ENCODE measurements at places on chromosomes 2 and 18.
A peak's percentile ranks its signal among the peaks of the same experiment; 100 is the strongest.

DNA sequence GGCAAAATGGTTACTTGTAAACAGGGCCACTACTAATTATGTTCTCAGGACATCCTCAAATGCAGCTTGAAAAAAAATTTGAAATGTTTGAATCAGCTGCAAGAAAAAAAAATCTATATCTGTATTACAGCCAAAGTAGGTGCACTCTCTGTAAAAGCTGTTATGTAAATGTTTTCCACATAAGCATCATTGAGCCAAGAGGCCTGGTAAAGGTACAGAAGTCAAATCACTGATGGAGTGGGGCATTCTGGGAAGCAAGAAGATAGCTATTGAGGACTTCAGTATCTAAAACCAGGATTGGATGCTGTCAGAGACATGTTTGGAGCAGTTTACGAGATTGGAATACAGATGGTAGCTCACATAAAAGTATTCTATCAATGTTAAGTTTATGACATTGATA, 80.3 kb downstream of the MAPRE2 start:
- H3K27ac ChIP-seq: no peak overlapping the region
- peaks cover 7% of the 10 kb centered on the region for H3K36me3 ChIP-seq
- H3K4me1 ChIP-seq: peaks cover 22% of the 10 kb centered on the region
- no peak for DNase-seq
- no peak overlapping the region for H3K4me3 ChIP-seq

- H3K4me1 ChIP-seq: peaks cover 2% of the 10 kb centered on the region
- peaks cover 7% of the 10 kb centered on the region for H3K27me3 ChIP-seq
- H3K4me3 ChIP-seq: no peak overlapping the region
- DNase-seq: no peak
- H3K36me3 ChIP-seq: no peaks in the 10 kb centered on the region
These were observed 70.0 kb downstream of the VSNL1 start for GRCh38 chr2:17610521-17610920.

DNA sequence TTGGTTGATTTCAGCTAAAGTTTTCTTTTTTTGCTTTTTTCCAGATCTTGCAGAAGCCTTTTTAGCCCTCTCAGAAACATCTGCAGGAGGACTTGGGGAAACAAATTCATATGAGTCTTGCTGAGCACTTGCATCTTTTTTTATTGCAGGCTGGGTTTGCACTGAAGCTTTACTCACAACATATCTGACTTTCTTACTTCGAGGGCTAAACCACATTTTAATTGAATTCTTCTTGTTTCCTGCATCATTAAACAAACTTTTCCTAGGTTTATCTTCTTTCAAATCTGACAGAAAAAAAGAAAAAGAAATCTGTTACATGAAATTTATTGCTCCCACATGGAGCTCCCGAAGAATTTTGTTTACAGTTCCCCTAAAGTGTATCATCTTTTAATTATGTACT, 28.3 kb downstream of the BARD1 start:
- H3K27me3 ChIP-seq: no peaks in the 10 kb centered on the region
- DNase-seq: no peak
- no peaks in the 10 kb centered on the region for H3K4me1 ChIP-seq
- no peak overlapping the region for H3K4me3 ChIP-seq

GRCh38 chr2:216792222-216793021, 67.4 kb downstream of the TNP1 start:
- H3K36me3 ChIP-seq: no peaks in the 10 kb centered on the region
- no peak overlapping the region for H3K4me3 ChIP-seq
- no peaks in the 10 kb centered on the region for H3K27me3 ChIP-seq
- no peaks in the 10 kb centered on the region for H3K4me1 ChIP-seq

DNA sequence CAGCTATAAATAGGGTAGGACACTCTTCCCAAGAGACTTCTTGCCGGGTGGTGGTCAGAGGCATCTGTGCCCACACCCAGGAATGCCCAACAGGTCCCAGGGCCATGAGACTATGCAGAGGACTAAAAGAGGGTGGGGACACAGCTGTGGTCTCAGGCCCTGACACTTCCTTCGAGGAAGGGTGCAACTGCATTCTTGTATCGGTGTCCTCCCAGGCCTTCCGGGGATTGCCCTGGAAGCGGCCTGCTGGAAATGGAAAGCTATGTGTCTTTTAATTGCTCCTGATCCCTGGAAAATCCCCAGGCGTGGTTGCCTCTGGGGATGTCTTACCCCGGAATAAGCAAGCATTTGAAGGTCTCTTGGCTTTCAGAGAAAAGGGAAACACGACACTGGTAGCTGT, 176.7 kb downstream of the SOX11 start:
- H3K4me3 ChIP-seq: no peak overlapping the region
- H3K4me1 ChIP-seq: no peaks in the 10 kb centered on the region
- no peak for DNase-seq
- no peaks in the 10 kb centered on the region for H3K27me3 ChIP-seq

- no peaks in the 10 kb centered on the region for H3K4me1 ChIP-seq
- no peaks in the 10 kb centered on the region for H3K36me3 ChIP-seq
- no peaks in the 10 kb centered on the region for H3K27me3 ChIP-seq
- H3K4me3 ChIP-seq: no peak overlapping the region
- DNase-seq: no peak
These were observed 302.1 kb downstream of the ARHGAP15 start for GRCh38 chr2:143431316-143431715.

DNA sequence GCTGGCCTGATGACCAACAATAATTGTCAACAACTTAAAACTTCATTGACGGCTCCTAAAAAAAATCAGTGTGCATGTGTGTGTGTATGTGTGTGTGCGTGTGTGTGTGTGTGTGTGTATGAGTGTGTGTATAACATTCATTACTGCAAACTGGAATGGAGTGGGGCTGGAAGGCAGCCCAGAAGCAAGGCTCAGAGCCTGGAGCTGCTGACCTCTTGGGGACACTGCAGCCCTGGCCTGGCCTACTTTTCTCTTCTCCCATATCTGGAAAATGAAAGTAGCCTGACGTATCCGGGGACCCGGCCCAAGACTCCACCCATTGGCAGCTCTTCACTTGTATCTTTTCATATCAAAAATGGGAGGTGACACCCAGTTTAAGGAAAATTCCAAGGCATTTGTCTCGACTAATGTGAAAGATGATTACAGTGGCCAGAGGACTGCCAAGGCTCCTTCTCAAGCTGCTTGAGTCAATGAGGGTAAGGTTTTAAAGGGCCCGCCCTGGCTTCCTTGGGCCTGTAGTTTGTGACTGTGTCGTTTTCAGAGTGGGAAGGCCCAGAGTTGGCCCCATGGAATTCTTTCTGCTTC, 72.4 kb upstream of the IL1R1 start:
- H3K27ac ChIP-seq: no peak overlapping the region
- no peak for DNase-seq
- H3K4me1 ChIP-seq: peaks cover 9% of the 10 kb centered on the region
- no peak overlapping the region for H3K4me3 ChIP-seq
- H3K36me3 ChIP-seq: no peaks in the 10 kb centered on the region

GRCh38 chr18:59528866-59529265, 168.4 kb downstream of the CCBE1 start:
- no peaks in the 10 kb centered on the region for H3K36me3 ChIP-seq
- H3K27me3 ChIP-seq: no peaks in the 10 kb centered on the region
- no peak for DNase-seq
- no peaks in the 10 kb centered on the region for H3K4me1 ChIP-seq
- no peak overlapping the region for H3K4me3 ChIP-seq

DNA sequence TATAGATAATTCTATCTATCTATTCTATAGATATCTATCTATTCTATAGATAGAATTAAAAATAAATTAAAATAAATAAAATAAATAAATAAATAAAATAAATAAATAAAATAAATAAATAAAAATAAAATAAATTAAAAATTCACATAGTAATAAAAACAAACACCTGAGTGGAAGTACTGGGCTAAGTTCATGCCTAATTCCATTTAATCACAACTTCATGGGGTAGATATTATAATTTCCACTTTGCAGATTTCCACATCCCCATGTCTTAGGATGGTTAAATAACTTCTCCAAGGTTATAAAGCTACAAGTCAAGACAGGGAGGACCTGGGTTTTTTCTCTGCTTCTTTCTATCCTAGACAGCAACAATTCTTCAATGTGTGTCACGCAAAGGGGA, 261.4 kb upstream of the MEX3C start:
- no peaks in the 10 kb centered on the region for H3K36me3 ChIP-seq
- H3K4me3 ChIP-seq: no peak overlapping the region
- H3K27ac ChIP-seq: no peak overlapping the region

- H3K4me3 ChIP-seq: no peak overlapping the region
- H3K36me3 ChIP-seq: no peaks in the 10 kb centered on the region
- peaks cover 2% of the 10 kb centered on the region for H3K27me3 ChIP-seq
- DNase-seq: no peak
- peak overlapping the region; percentile 90 for H3K27ac ChIP-seq
- H3K4me1 ChIP-seq: no peaks in the 10 kb centered on the region
These were observed 29.2 kb upstream of the PPP4R1 start for GRCh38 chr18:9643549-9643948.

- H3K36me3 ChIP-seq: peaks cover 19% of the 10 kb centered on the region
- no peaks in the 10 kb centered on the region for H3K27me3 ChIP-seq
- no peak overlapping the region for H3K4me3 ChIP-seq
- no peak for DNase-seq
These were observed 15.2 kb downstream of the LANCL1 start for GRCh38 chr2:210461401-210461800.

GRCh38 chr18:48422947-48423378, 13.8 kb upstream of the ZBTB7C start:
- H3K4me3 ChIP-seq: no peak overlapping the region
- H3K36me3 ChIP-seq: no peaks in the 10 kb centered on the region
- peaks cover 6% of the 10 kb centered on the region for H3K4me1 ChIP-seq
- H3K27me3 ChIP-seq: peaks cover 2% of the 10 kb centered on the region

GRCh38 chr2:175619179-175620045, 382.7 kb downstream of the LNPK start:
- peaks cover 5% of the 10 kb centered on the region for H3K27me3 ChIP-seq
- no peaks in the 10 kb centered on the region for H3K4me1 ChIP-seq
- no peaks in the 10 kb centered on the region for H3K36me3 ChIP-seq
- no peak overlapping the region for H3K27ac ChIP-seq
- H3K4me3 ChIP-seq: no peak overlapping the region
- no peak for DNase-seq

GRCh38 chr2:33275689-33276444, 200.6 kb upstream of the RASGRP3 start:
- peak overlapping the region; percentile 38 for H3K4me3 ChIP-seq
- H3K27ac ChIP-seq: no peak overlapping the region
- peaks cover 48% of the 10 kb centered on the region for H3K36me3 ChIP-seq
- H3K4me1 ChIP-seq: no peaks in the 10 kb centered on the region

DNA sequence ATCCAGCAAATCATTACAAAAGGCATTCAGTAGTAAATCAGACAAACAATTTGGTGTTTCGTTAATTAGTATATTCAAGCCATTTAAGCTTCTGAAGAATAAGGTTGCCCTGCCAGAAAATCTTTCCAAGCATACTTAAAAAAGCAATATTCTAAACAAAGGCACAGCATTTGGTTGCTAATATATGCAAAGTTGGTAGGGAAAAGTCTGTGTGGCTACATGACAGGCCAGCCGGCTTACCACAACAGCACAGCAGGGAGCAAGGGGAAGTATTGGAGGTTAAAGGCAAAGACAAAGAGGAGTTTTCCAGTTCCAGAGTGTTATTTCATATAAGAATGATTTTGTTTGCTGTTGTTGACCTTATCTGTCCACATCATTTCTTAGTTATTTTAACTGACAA, 282.3 kb downstream of the MBD5 start:
- peaks cover 6% of the 10 kb centered on the region for H3K4me1 ChIP-seq
- no peaks in the 10 kb centered on the region for H3K36me3 ChIP-seq
- H3K27ac ChIP-seq: no peak overlapping the region
- H3K27me3 ChIP-seq: peaks cover 1% of the 10 kb centered on the region
- H3K4me3 ChIP-seq: no peak overlapping the region
- no peak for DNase-seq

DNA sequence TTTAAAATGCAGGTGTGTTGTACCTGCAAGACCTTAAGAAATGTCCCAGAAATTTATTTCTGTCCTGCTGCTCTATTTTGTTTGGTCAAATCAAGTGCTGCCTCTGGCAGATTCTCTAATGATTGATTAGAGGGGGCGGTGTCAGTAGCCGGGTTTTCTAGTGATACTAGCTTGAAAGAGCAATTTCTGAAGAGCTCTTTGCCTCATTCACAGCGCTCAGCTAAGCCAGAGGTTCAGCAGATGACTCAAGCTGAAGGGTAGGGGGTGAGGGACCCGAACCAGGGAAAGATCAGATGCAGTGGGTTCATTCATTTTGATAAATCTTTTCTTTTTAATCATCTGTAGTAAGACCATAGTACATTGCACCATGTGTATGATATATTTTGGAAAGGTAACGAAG, 15.0 kb downstream of the ZBTB7C start:
- peaks cover 5% of the 10 kb centered on the region for H3K27me3 ChIP-seq
- H3K36me3 ChIP-seq: no peaks in the 10 kb centered on the region
- no peak for DNase-seq
- H3K4me1 ChIP-seq: peaks cover 4% of the 10 kb centered on the region
- no peak overlapping the region for H3K27ac ChIP-seq

DNA sequence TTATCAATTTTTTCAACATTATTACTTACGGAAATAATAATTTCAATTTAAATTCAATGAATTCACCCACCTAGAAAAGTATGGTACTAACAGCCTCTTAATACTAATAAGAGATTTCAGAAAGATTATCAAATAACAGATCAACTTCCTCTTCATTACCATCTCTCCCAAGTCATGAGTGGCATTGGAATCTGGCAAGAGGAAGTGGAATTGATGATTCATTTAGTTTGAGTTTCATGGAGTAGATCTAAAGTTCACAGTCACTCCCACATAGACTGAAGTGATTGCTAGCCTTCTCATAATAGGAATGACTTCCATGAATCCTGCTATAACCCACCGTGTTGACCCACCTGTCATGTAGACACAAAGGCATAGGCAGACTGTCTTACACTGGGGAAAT, 77.7 kb upstream of the WDR75 start:
- H3K4me1 ChIP-seq: no peaks in the 10 kb centered on the region
- no peak for DNase-seq
- no peaks in the 10 kb centered on the region for H3K27me3 ChIP-seq
- H3K36me3 ChIP-seq: no peaks in the 10 kb centered on the region
- no peak overlapping the region for H3K4me3 ChIP-seq
- no peak overlapping the region for H3K27ac ChIP-seq

DNA sequence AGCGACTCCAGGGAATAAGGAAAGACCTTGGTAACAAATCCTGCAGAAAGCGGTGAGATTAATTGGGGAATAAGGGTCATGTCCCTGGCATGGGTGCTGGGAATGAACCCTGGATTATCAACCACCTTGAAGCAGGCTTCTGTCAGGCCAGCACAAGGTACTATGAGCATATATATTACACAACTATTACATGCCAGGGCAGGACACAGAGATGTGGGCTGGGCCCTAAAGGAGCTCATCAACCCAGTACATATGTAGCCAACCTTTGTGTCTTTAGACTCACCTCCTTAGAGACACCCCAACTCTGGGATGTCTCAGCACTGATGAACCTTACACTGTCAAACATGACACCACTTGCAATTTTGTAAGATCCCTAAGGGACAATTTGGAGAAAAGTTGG, 3.4 kb downstream of the SFXN5 start:
- H3K27ac ChIP-seq: no peak overlapping the region
- peaks cover 55% of the 10 kb centered on the region for H3K4me1 ChIP-seq
- peak overlapping the region; percentile 54 for H3K4me3 ChIP-seq
- peaks cover 12% of the 10 kb centered on the region for H3K36me3 ChIP-seq
- DNase-seq: no peak
- H3K27me3 ChIP-seq: peaks cover 22% of the 10 kb centered on the region

- no peak overlapping the region for H3K27ac ChIP-seq
- H3K27me3 ChIP-seq: peaks cover 2% of the 10 kb centered on the region
- no peaks in the 10 kb centered on the region for H3K36me3 ChIP-seq
- DNase-seq: no peak
- H3K4me3 ChIP-seq: no peak overlapping the region
- peaks cover 15% of the 10 kb centered on the region for H3K4me1 ChIP-seq
These were observed 252.5 kb downstream of the XIRP2 start for GRCh38 chr2:167140767-167141166.

- no peak for DNase-seq
- H3K4me1 ChIP-seq: peaks cover 10% of the 10 kb centered on the region
- no peak overlapping the region for H3K27ac ChIP-seq
- peaks cover 7% of the 10 kb centered on the region for H3K27me3 ChIP-seq
These were observed 104.6 kb downstream of the TPGS2 start for GRCh38 chr18:36724169-36724568.
